ENCODE measurements at places on chromosomes 12 and 14.

- DNase-seq, result no peak
Measured at GRCh38 chr14:66177935-66178334, 308.2 kb upstream of the CCDC196 start.

DNA sequence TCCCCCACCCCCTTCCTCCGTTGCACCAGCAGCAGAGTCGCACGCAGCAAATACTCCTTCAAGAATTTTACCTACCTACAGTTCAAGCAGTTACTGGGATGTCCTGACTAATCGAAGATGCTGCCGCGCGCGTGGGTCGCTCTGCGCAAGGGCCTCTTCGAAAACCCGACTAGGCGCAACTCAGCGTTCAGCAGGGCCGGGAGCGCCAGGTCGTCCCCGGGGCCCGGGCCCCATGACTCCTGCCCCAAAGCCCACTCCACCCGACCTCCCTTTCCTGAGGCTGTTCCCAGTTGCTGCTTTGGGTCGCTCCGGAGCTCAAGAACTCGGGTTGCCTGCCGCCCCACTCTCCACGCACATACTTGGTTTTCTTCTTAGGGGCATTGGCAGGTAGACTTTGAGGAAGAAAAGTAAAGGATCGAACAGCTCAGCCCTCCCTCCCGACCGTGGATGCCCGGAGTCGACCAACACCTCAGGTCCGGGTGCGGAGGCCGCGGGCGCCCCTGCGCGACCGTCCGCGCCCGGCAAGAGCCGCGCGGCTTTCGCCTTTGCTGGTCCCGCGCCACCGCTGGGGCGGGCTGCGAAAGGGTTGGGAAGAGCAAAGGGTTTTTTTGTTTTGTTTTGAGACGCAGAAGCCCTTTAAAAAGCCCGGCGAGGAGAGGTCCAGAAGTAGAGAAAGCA lies 1.9 kb downstream of the BMP4 start:
- no peak for DNase-seq

DNA sequence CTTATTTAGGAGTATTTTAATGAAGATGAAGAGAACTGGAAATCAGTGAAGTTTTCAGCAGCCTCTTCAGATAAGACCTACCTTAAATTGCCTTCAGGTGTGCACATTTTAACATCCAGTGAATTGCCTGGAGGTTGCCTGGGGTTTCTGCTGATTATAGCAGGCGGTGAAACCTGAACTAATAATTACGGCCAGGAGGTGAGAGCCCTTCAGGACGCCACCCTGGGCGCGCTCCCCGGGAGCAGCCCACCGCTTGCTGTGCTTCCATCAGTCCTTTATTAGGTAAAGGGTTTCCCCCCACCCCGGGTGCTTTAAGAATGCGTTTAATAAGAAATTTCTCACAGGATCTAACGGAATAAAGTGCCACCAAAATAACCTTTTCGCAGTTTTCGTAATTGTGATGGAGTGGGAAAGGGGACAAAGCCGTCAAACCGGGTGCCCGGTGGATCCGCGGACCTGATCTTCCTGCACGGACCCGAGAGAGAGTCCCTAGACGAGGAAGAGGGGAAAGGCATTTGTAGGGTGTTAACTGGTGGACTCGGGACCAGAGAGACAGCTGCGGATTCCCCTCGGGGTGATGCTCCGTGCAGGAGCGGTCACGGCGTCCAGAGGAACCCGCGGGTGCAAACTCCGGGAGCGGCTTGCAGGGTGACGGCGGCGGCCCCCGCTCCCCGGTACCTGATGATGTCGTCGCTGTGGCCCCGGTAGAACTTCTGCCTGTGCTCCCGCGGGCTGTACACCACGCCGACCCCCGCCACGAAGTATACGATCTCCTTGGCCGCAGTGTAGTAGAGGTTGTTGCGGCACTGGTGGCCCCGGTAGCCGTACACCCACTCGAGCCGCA lies 902 bp downstream of the EML5 start:
- DNase-seq, result no peak

- no peak for DNase-seq
Measured at GRCh38 chr12:30308010-30308717, 387.5 kb downstream of the IPO8 start.

DNA sequence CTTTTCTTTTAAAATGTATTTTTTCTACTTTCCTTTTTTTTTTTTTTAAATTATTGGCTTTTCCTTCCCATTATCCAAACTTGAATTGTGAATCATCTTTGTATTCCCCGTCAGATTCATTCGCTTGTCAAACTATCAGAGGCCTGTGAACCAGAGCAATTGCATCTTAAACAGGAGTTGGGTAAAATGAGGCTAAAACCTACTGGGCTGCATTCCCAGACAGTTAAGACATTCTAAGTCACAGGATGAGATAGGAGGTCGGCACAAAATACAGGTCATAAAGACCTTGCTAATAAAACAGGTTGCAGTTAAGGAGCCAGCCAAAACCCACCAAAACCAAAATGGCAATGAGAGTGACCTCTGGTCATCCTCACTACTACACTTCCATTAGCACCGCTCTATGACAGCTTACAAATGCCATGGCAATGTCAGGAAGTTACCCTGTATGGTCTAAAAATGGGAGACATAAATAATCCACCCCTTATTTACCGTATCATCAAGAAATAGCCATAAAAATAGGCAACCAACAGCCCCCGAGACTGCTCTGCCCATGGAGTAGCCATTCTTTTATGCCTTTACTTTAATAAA lies 19.9 kb downstream of the FUT8 start:
- DNase-seq, result no peak

DNA sequence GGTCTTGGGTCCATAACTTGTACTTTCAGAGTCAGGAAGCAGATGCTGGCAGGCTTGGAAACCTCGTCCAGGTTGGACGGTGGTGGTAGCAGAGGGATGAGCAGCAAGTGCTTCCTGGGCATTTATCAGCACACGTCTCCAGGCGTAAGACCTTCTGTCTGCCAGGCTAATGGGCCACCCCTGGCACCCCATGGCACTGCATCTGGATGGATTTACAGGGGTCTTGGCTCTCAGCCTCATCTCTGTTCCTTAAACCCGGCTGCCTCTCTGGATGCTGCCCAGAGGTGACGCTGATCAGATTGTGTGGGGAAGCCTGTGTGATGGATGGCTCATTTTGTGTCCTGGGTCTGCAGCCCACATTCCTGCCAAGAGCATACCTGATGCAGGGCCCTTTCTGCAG lies 145.1 kb downstream of the TSPAN9 start:
- no peak for DNase-seq

- DNase-seq, result no peak
Measured at GRCh38 chr12:2976581-2976996, 17.4 kb downstream of the TEAD4 start.

GRCh38 chr12:54439521-54440255 lies 20.6 kb upstream of the ITGA5 start:
- no peak for DNase-seq

DNA sequence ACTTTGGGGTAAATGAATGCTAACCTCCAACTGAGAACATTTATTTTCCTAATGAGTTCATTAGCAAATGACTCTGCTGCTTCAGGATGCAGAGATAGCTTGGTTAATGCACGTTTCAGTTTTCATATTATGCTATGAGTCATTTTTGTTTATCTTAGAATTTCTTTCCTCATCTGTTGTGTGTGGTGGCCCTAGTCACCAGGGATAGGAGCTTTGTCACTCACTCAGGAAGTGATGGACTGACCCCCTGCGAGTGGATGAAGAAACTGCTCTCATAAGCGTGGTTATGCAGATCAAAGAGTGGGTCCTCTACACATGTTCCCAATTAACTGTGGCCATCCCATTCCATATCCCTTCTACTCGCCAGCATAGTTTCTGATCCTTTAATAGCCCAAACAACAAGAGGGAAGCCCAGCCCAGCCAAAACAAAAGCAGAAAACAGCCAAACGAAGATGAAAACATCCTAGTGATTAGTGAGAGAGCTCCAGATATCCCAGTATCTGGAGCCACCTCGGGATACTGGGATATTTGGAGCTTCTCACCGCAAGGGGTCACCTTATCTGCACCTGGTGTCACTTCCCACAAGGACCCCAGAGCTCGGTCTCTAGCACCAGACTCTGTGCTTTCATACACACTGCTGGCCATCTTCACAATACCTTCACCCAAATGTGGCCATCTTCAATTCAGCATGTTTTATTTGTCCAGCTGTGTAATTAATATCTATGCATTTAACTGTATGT lies 8.6 kb downstream of the TC2N start:
- DNase-seq, result no peak

DNA sequence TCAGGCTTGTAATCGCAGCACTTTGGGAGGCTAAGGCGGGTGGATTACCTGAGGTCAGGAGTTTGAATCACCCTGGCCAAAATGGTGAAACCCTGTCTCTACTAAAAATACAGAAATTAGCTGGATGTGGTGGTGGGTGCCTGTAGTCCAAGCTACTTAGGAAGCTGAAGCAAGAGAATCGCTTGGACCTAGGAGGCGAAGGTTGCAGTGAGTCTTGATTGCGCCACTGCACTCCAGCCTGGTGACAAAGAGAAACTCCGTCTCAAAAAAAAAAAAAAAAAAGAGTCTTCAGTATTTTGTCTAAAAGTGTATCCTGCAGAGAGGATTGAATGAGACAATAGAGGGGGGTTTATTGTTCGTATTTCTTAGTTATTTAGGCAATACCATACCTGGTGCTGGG lies 25.3 kb downstream of the FOXA1 start:
- no peak for DNase-seq

DNA sequence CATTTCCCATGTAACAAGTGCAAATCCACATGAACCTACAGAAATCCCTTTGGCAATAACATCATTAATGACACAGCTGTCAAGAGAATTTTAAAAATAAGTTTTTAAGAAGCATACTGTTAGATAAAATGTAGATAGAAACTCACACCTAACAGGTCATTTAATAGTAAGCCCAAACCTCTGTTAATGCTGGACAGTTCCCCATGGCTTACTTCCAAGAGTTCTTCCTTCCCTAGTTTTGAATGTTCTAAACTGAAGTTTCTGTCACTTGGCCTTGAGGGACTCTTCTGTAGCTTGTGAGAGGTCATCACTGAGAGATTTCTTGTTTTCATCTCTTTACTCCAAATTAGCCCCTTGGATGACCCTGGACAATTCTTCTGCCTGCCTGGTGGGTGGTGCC lies 22.7 kb downstream of the OTX2 start:
- DNase-seq, result no peak

DNA sequence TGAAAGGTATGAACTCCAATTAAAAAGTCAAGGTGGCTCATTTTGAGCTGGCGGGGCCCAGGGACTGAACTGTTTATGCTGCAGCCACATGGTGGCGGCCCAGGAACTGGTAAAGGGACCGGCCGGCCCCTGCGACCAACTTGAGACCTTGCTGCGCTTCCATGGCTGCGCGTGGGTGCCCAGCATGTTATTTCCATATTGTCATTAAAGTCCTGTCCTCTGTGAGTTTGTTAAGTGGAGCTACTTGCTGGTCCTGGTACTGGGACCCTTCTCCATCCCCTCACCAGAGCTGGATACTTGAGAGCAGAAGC lies 62.3 kb downstream of the BEGAIN start:
- no peak for DNase-seq

GRCh38 chr12:3977621-3978020 lies 104.4 kb upstream of the PARP11 start:
- no peak for DNase-seq

- DNase-seq, result no peak
Measured at GRCh38 chr14:91402771-91403600, 14.6 kb downstream of the CCDC88C start.

DNA sequence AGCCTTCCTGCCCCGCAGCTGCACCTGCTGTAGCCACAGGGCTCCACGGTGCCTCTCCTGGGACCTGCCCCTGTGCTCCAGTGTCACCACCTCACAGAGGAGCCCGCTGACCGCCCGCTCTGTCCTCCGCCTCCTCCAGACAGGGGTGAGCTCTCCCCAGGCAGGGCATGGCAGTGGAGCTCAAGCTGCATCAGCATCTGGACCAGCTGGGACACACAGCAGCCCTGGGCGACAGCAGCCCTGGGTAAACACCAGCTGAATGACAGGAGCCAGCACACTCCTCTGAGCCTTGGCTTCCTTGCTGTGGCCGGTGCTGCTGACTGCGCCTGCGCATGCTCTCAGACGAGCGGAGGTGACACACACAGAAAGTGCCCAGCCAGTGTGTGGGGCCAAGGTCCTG lies 22.0 kb downstream of the CHGA start:
- no peak for DNase-seq

DNA sequence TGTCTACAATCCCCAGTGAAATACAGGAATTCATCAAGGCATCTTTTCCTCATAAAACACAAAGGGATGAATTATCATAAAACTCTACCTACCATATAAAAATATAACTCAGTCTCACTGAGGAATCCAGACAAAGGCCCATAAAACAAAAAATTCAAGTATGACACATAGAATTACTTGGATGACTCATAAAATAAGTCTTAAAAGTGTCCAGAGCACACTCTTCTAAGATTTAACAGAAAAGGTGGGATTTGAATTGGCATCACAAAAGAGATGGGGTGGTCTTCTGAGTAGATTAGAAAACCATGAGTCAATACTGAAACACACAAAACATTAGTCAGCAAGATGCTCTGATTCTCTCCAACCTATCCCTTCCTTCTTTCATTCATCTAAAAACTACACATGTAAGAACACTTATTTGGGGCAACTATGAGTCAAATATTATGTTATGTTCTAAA lies 202.7 kb upstream of the GARIN6 start:
- no peak for DNase-seq

GRCh38 chr14:47278233-47278842 lies 397.1 kb downstream of the MDGA2 start:
- DNase-seq, result no peak

- DNase-seq, result no peak
Measured at GRCh38 chr14:98606041-98606640, 665.9 kb downstream of the BCL11B start.

DNA sequence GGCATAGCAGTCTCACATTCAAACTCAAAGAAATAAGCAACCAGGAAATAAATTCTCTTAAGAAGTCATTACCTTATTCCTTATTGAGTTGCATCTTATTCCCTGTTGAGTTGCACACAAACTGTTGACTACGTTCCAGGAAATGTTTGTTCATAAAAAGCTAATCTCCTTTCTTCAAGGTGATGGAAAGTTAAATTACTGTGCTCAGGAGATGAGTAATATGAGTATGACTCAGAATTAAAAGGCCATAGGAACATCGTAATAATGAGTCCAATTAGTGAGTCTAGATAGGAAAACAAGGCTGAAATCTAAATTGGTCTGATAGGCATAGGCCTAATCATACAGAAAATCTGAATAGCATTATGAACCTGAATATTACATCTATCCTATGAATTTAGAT lies 203.1 kb downstream of the SLC2A13 start:
- no peak for DNase-seq

GRCh38 chr12:27052176-27052575 lies 29.8 kb downstream of the MED21 start:
- no peak for DNase-seq
